ENCODE measurements at places on chromosomes 6 and 20.

- no peak for DNase-seq
Measured at GRCh38 chr20:63309261-63310071, 16.5 kb downstream of the COL20A1 start.

DNA sequence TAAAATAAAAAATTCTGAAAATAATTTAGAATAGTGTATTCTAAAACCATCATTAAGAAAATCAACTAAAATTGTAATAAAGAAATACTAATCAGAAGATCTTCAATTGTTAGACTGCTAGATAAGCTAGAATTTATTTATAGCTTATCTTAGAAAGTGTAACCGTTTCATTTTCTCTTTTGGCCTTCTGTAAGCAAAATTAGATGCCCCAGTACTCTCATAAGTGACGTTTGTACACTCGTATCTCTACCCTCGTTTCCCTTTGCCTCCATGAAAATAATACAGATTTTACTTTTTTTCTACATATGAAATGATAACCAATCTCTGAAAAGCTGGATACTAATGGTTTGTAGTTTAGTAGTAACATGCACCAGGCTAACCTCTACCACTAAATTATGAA, 19.8 kb downstream of the DSE start:
- no peak for DNase-seq

DNA sequence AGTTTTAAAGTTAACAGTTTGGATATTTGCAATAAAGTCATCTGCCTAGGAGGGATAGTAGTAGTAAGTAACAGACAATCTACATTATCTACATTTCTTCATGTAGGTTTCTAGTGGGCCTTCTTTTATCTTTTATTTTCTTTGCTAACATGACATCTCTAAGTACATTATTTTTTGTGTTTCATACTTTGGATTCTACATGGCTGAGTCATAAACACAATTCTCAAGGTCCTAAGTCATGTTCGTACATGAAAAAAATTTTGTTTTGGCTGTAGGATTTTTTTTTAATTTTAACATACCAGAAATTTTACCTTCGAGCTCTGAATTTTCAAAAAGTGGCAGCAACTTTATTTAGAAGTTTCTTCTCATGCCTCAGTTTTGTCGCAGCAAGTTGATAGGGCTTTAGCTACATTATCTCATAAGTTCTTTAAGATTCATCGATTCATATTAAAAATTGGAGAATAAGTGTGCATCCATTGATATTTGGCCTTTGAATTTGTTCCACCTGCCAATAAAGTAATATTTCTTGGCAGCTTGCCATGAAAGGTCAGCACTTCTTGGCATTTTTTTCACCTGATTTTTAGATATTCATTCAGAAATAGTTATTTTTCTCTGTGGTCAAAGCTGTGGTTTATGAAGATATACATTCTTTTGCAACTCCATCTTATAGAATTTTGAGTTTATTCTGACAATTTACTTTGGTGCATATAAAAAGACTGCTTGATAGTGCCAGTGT, 146.2 kb downstream of the GRIK2 start:
- DNase-seq: no peak

DNA sequence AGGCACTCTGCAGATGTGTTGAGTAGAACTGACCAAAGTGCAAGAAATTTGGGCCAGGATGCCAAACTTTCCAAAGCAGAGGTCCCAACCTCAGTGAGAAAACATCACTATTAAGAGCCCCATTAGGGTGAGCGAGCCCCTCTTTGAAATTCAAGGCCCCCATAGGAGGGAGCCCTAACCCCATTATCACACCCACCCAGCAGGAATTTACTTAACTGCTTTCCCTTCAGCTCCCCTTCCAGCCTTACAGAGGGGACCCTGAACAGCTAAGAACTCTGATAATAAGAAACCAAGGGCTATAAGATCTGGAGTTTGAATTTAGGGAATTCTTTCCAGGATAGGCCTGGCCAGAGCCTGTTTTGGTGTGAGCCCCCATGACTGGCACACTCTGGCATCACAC, 130.6 kb downstream of the NFATC2 start:
- no peak for DNase-seq

DNA sequence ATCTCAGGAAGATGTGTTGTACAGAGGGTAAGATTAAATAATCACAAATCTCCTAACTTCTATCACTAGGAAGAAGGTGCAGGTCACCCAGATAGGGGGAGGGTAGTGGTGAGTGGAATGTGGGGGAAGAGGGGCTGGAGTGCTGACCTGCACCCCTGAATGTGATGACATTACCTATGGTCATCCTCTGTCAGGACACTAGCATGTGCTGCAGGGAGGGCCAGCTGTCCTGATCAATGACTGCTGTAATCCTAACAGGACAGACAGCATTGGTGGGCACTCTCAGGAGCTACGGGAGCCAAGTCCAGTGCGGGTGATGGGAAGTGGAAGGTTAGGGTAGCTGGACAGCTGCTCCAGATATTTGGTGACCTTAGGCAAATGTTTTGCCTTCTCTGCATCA, 45.2 kb upstream of the CST5 start:
- DNase-seq: no peak

DNA sequence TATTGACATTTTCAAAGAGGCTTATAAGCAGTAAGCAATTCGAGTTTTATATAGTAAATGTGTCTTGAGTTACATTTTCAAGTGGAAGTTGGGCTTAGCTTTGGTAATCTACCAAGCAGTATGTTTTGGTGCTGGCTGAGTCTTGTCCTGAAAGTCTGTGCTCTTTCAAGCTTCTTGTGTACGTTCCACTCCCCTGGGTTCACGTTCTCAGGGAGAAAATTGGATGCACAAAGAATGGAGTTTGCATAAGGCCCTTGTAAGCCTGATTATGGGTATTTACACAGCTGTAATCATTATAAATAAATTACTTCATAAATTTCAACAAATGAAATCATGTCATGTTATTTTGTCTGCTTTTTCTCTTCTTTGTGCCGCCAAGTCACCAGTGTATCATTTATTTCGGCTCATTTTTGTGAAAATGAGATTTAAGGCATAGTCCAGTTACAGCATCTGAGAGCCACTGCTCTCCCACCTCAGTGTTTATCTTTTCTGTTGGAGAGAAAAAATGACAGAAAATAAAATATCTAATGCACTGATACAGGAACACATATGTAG, 262.5 kb downstream of the BTBD3 start:
- no peak for DNase-seq

DNA sequence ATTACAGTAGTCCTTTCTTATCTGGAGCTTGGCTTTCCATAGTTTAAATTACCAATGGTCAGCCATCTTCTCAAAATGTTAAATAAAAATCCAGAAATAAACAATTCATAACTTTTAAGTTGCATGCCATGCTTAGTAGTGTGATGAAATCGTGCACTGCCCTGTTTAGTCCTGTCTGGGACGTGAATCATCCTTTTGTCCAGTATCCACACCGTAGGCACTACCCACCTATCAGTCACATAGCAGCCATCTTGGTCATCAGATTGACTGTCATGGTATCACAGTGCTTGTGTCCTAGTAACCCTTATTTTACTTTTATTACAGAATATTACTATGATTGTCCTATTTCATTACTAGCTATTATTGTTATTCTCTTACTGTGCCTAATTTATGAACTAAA, 924.1 kb downstream of the EYS start:
- no peak for DNase-seq

DNA sequence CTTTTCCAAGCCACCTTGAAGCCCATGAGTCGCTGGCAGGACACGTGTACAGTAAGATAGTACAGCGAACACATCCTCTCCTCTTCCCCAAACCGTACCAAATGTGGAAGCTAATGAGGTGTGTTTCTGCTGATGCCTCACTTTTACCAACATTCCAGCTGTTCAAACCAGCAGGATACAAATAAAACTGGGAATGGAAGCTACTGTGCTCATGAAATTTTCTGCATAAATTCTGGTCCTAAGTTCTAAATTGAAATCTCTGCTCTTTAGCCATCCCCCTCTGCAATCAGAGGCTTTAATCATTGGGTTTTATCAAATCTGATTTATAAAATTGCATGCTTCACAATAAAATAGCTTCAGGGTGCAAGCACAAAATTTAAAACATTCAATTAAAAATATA, 81.9 kb upstream of the RIN2 start:
- no peak for DNase-seq

- no peak for DNase-seq
Measured at GRCh38 chr20:58512808-58513552, 2.2 kb downstream of the APCDD1L start.

DNA sequence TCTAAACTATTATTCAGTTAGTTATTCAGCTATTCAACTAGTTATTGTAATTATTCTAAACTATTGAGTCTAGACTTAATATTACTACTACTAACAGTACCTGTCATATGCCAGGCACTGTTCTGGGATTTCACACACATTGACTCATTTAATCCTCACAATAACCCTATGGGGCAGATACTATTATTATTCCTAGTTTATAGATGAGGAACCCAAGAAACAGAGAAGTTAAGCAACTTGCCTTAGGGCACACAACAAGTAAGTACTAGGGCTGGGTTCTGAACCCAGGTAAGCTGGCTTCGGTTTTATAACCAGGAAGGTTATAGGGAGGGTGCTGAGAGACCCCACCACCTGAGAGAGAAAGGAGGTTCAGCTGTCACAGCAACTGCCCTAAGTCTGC, 7.8 kb downstream of the TEAD3 start:
- DNase-seq: no peak

GRCh38 chr20:59564171-59564570, 40.2 kb upstream of the PHACTR3 start:
- no peak for DNase-seq

- no peak for DNase-seq
Measured at GRCh38 chr20:17520583-17520982, 10.6 kb downstream of the BFSP1 start.

- no peak for DNase-seq
Measured at GRCh38 chr6:130368576-130368975, 2.8 kb downstream of the TMEM200A start.

GRCh38 chr6:43702534-43703440, 15.2 kb upstream of the MRPS18A start:
- DNase-seq: peak; percentile 97

GRCh38 chr6:144888621-144889020, 603.5 kb downstream of the UTRN start:
- DNase-seq: no peak

GRCh38 chr6:114344971-114345275, 2.1 kb upstream of the HS3ST5 start:
- DNase-seq: no peak

DNA sequence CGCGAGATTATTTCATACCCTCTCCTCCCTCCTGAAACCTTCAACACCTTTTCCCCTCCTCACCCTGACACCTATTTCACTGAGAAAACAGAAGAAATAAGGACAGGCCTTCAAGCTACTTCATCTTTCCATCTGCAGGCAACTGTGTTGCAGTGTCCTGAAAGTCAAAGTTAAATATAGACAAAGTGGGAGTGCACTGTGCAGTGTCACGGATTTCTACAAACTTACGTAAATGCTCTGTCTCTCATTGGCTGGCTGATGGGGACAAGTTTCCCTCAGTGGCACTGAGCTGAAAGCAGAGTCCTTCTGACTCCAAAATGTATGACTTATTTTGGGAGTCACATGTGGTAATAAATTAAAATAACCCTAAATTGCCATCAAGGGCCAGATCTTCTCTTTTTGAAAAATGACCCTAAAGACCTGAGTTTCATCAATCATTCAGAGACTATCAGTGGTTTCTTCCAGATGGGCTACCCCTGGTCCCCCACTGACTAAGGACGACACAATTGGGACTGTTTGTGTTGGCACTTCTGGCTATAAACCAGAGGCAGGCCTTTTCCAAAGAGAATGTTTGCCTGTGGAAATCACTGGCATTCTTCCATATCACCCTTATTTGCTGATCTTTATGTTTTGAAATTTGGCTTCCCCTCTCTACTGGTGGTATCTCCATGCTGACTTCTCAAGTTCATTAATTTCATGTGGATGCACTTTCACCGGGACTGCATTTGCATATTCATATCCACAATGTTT, 21.6 kb downstream of the ALDH8A1 start:
- DNase-seq: no peak

- DNase-seq: no peak
Measured at GRCh38 chr6:17519120-17519519, 81.0 kb upstream of the FAM8A1 start.

DNA sequence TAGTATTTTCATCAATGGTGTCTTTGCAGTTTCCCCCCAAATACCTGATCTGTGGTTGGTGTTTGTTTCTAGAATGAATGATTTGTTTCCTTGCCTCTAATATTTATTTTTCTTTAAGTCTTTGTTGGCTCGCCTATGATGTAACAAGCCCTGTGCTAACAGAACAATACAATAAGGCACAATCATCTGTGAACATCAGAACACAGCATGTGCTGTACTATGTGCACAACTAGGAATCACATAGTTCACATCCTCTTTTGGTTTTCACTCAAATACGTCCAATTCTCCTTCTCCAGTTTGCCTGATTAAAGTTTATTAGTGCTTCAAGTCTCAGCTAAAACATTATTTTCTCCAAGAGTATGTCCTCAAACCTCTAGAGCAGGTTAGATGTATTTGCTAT, 613.1 kb downstream of the EPHA7 start:
- no peak for DNase-seq

DNA sequence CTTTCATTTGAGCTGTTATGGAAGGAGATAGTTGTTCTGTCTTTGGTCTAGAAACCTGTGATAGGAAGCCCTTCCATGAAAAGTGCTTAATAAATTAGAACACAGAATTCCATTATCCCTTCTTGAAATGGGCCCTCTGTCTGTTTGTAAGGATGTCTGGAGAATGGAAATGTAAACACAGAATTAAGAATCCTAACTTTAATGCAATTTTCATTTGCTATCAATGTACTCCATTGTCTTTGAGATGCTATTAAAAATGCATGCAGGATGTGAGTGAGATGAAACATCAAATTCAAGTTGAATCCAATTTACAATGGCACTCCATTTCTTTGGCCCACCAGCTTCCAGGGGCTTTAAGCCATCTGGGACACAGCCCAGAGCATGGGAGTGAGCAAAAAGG, 13.9 kb upstream of the AARS2 start:
- DNase-seq: no peak

DNA sequence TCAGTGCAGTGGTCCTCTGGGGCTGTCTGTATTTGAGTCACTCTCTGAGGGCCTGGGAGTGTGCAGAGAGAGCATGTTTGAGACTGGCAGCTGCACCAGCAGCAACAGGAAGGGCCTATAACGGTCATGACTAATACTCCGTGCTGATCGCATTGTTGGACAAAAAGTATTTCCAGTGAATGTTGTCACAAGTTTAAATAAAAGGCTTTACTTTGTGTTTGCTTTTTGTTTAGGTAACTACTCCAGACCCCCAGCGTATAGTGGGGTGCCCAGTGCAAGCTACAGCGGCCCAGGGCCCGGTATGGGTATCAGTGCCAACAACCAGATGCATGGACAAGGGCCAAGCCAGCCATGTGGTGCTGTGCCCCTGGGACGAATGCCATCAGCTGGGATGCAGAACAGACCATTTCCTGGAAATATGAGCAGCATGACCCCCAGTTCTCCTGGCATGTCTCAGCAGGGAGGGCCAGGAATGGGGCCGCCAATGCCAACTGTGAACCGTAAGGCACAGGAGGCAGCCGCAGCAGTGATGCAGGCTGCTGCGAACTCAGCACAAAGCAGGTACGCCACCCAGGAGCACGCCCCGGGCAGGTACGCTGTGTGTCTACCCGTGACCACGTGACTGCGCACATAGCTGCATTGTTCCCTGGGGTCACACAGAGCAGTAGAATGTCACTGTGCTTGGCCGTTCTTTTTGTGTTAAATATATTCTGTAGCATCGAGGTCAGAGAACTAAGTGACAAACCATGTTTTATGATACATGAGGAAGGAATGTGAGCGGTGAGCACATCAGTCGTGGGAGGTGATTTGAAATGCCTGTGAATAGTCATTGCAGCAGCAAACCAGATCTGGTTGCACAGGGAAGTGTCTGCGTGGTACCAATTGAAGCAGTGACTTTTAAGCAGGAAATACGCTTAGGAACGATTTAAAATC, 174.7 kb downstream of the TMEM242 start:
- DNase-seq: peak; percentile 70
